ENCODE measurements at places on chromosomes 7 and 10.

DNA sequence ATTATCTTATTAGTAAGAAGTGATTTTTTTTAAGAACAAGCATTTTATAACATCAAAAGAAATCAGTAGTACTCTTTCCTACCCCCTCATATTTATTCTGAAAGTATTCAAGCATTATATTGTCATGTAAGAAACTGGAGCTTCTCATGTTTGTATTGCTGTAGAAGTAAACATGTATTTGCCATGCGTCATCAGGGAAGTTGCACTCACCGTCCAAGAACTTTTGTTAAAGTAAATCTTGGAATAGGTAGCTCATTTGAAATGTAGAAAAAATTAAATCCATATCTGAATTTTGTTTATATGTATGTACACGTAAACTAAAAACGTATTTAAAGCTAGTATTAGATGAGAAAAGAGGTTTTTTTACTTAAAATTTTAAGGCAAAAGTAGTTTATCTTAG lies 96.8 kb downstream of the PTEN start:
- no peak for DNase-seq

DNA sequence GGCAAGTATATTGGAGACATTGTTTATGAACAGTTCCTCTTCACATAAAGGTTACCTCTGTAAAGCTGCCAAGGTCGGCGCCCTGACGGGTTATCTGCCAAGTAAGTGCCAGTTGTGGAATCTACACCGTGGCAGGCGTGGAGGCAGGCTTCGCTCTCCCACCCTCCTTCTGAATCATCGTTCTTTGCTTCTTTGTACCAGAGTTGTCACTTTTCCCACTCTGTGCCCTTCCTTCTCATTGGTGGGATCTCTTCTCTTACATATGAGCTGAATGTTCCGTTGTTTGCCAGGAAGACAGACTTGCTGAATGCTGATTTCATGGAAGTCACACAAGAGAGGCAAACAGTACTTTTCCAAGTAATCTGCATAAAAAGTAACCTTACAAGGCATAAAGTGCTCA lies 40.6 kb upstream of the PTPRZ1 start:
- DNase-seq: no peak

GRCh38 chr7:57403601-57404342 lies 46.2 kb upstream of the ZNF716 start:
- DNase-seq: peak; percentile 85

DNA sequence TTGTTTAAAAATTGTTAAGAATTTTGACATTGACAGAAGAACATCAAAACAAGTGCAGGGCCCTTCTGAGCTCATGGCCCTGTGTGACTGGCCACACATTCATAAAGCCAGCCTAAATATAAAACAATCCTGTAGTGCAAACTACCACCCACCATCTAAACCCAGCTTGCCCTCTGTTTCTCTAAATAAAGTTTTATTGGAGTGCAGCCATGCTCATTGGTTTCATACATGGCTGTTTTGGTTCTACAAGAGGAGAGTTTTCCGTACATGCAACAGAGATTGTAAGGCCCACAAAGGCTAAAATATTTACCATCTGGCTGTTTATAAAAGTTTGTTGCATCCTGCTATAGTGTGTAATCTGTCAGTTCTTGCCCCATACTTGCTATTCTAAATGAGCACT lies 54.6 kb upstream of the TRIM24 start:
- DNase-seq: no peak

DNA sequence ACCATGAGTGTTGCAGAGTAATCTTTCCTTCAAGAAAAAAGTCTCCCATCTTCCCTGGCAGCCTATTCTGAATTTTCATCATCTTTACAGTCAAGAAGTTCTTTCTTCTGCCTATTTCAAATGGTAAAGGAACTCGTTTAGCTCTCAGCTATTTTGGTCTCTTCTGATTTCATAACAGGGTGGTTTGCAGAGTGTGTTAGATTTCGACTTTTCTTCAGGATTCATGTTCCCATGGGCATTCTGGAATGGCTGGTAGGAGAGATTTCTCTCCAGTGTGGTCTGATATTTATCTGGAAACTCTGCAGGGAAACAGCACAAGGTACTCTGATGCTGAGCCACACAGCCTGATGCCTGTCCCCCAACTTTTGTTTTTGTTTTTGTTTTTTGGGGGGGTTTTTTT lies 111.1 kb upstream of the FAM171A1 start:
- DNase-seq: no peak

GRCh38 chr10:110919971-110920881 lies 822 bp downstream of the SHOC2 start:
- peak; percentile 25 for DNase-seq

DNA sequence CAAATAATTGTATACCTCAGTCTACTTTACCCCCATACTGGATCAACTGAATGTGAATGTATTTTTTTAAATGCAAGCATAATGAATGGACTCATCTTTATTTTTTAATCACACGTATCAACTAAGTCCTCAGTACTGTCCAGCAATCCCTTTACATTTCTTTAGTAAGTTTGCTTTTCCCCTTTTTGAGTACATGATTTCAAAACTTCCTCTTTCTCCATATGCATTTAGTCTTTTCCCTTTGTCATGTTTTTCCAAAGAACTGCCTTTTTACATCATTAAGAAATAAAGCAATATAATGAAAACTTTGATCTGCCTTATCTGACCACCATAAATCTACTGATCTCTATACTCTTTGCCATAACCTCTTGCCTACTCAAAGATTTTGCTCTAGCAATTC lies 182.5 kb upstream of the AKR1E2 start:
- DNase-seq: no peak

- no peak for DNase-seq
Measured at GRCh38 chr7:117470777-117471176, 9.0 kb upstream of the CFTR start.

DNA sequence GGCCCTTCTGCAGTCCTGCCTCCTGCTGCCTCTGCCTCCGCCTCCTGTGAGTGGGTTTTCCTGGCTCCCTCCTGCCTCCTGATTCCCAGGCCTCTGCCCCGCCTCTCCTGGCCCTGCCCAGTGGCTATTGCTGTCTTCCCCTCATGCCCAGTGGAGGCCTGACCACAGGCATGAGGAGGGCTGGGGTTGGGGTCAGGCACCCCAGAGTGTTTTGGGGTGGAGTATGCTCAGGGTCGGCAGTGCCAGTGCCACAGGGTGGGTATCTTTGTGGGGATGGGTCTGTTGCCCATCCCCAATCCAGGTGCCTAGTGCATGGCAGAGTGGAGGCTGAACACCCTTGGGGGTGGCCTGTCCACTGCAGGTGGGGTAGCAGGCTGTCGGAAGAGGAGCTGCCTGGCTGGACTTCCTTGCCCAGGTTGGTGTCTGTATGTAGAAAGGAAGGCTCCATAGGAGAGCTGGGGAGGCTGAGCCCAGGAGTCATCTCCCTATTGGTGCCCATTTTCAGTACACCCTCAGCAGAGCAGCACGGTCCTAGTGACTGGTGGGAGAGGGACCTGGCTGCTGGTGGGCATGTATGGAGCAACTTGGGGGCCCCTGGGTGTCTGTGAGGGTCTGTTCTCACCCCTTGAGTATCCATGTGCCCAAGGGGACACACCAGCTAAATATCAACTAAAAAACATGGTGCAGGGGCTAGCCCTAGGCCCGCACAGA lies 62.2 kb downstream of the ARHGAP22 start:
- DNase-seq: no peak

DNA sequence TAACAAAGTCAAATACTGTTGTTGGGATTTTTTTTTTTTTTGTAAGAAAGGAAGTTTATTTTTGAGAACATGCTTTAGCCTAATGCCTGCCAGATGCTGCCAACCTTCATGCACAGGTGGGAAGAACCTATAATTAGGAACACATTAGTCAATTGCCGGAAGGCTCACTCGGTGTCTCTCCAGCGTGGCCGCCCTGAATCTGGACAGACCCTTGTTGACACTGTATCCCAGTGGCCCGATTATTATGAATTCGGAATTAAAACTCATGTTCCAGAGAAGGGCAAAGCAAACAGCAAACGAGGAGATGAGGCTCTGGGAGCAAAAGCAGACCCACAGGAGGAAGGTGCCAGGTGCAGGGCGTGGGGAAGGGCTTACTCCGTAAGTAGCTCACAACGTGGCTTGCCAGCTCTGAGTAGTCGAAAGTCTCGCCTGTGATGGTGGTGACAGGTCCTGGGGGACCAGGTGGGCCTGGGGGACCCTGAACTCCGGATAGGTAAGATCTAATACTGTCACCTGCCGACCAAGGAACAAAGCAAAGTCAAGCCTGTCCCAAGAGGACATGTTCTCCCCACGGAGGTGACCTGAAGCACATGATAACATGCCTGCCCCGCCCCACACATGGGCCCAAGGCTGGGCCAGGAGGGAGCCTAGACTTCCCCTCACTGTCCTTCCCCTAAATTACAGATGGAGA lies 48.3 kb downstream of the COL17A1 start:
- no peak for DNase-seq

DNA sequence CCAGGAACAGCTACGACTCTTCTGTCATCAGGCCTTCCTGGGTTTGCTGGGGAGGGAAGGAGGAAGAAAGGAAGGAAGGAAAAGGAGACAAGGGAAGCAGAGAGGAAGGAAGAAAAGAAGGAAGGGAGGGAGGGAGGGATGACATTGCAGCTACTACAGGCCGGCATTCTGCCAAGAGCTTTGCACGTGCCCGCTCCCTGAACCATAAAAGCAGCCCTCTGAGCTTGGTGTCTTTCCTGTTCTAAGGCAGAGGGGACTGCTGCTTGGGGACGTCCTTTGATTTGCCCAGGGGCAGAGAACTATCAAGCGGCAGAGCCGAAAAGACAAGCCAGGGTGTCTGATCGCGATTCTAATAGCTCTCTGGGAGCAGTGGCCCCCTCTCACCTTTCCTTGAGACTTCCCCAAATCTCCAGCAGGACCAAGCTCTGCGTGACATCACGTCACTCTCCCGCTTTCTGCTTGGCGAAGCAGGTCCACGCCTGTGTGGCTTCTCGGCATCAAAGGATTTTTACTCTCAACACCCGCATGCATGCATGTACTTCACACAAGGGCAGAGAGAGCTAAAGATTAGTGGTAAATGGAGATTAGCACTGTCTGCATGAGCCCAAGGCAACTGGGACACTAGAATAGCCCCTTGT lies 167.8 kb upstream of the AUTS2 start:
- no peak for DNase-seq
